ENCODE measurements at places on chromosomes 3 and 15. TPM values are rescaled to one million over a fixed set of nuclear protein-coding genes. Genes with fewer than 3 reads are reported as not detected.

Gene PTH1R
- 0.38 TPM for total RNA-seq

Gene FANCD2OS
- total RNA-seq = not detected

Gene SERPINI2
- not detected for total RNA-seq

Gene DPPA2
- not detected for total RNA-seq

Gene DNAJA4
- total RNA-seq = 3.4 TPM

Gene ALG1L2
- 0.85 TPM for total RNA-seq

Gene ITGB5
- total RNA-seq = 274 TPM

Gene NAA80
- 2.1 TPM for total RNA-seq

Gene MYRIP
- under 0.01 TPM for total RNA-seq

Gene GOLGA8G
- not detected for total RNA-seq

Gene KBTBD12
- total RNA-seq = not detected

Gene HTR3E
- total RNA-seq = not detected

Gene LYZL4
- 0.19 TPM for total RNA-seq
